ENCODE measurements at places on chromosomes 5 and 9.
A peak's percentile ranks its signal among the peaks of the same experiment; 100 is the strongest.

GRCh38 chr9:71683598-71684235, 84.6 kb downstream of the CEMIP2 start:
- DNase-seq: no peak

- DNase-seq: no peak
Observed at GRCh38 chr9:257957-258356, 43.3 kb downstream of the DOCK8 start.

DNA sequence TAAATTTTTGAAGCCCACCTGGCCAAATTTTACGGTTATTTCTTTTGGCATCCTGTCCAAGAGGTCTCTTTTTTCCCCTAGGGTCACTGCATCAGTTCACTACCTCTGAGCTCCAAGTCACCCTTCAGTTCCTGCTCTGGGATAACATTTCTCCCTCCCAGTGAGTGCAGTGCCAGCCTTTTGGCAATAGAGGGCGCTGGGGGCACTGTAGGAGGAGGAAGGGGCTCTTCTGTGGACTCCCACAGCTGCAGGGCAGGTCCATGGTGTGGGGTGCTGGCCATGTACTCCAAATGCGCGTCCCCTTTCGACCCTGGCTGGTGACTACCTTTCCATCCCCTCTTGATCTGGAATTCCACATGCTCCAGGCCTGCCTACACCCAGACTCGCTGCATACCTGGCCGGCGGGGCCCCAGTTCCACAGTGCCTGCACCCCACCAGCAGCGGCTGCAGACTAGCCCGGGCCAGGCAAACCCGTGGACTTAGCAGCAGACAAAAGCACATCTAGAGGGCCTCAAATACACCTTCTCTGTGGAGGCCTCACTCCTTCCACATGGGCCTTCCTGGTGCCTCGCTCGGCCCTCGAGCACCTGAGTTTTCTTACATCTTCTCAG, 20.3 kb upstream of the NINJ1 start:
- DNase-seq: no peak

DNA sequence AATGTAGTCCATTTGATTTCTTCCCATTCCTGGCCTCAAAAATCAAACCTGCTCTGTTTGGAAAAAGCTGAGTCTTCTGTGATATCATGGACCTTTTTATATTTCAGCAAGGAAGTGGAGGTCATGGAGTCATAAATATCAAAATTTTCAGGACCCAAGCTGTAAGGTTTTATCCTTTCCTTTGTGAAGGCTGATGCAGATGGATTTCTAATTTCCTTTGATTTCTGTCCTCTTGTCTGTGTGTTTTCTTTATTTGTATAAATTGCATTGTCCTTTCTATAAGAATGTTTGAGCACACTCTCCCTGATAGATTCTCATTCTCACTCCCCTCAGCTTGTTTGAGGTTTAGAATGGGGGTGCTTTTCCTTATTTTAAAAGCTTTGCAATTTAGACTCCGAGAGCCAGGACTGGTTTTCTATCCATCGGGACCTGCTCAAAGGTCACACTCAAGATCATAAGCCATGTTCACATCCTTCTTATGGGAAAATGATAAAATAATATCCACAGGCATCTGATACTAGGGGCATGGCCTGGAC, 127.4 kb upstream of the TMEM161B start:
- DNase-seq: no peak

DNA sequence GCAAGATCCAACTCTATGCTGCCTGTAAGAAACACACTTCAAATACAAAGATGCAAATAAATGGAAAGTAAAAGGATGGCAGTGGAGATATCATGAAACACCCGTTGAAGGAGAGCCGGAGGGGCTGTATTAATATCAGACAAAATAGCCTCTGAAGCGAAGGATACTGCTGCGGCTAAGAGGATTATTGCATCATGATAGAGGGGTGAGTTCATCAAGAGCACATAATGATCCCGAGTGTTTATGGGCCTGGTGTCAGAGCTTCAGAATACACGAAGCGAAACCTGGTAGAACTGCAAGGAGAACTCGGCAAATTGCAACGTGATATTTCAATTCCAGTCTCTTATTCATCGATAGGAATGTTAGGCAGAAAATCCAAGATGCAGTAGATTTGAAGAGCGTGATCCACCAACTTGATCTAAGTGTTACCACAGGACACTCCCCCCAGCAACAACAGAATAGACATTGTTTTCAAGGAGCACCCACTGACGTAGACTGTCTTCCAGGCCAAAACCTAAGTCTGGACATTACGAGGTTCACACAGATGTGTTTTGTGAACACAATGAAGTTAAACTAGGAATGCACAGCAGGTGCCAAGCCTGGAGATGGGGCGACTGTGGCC, 27.7 kb upstream of the QSOX2 start:
- no peak for DNase-seq

DNA sequence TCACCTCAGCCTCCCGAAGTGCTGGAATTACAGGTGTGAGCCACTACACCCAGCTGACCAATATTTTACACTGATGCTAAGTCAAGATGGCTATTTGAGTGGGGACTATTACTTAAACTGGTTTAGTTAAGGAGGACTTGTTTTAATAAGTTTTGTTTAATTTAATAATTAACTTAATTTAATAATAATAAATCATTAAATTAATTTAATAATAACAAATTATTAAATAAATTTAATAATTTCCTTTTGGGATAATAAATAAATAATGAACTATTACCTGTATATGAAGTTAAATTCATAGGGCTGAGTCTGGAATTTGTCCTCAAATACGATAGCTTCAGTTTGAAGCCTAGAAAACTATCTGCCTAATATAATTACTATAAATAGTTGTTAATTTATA, 665.1 kb upstream of the COX7C start:
- DNase-seq: no peak

DNA sequence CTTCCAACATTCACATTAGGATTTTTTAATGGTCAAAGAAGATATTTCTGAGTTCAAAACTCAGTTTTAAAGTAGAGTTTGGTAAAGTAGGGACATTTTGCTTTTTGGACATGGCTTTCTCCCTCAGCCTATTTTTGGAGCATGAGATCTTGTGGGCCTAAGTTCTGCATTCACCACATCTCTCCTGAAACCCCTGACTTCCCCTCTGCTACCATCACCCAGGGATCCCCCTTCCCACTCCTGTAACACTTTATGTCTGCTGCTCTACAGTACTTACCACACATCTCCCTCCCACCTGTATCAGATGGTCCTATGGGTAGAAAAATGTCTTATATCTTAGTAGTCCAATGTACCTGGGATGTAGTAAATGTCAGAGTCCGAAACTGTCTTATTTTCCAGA, 48.2 kb upstream of the JAK2 start:
- no peak for DNase-seq

GRCh38 chr5:115530426-115530825, 14.1 kb downstream of the FEM1C start:
- DNase-seq: peak; percentile 59

GRCh38 chr5:140270008-140270407, 32.9 kb downstream of the PFDN1 start:
- DNase-seq: no peak

DNA sequence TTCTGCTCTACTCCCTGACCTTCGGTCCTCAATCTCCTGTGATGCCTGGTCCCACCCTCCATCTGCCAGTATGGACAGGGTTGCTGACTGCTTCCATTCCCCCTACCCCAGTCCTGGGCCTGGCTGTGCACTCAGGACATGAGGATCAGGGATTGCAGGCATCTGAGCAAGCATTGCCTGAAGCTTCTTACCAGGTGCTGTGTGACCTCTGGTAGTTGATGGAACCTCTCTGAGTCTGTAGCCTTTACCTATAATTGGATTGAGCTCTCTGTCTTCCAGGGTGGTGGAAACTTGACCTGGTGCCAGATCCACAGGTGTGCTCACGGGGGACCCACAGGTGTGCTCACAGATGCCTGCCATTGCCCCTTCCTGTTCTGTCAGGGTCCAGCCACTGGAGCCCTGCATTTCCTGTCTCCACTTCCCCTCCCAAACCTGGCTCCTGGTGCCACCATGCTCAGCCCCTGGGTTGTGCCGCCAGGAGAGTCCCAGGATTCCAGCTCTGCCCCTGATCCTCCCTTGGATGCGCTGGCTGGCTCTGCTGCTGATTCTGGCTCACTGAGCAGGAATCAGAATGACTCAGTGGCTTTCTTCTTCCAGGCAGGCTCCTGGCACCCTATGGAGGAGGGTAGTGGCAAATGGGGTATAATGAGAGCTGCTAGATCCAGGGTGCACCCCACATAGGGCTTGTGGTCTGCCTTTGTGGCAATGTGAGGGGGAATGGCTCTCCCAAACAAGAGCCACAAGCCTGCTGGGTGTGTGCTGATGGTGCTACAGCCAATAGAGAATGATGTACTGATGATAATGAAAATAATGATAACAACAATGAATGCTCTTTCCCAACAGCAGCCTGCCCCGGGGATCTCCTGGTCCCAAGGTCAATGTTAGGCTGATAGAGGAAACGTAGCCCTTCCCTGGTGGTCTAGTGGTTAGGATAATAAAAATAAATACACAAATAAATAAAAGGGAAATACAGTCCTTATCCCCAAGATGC, 35.2 kb upstream of the PSD2 start:
- peak; percentile 34 for DNase-seq

DNA sequence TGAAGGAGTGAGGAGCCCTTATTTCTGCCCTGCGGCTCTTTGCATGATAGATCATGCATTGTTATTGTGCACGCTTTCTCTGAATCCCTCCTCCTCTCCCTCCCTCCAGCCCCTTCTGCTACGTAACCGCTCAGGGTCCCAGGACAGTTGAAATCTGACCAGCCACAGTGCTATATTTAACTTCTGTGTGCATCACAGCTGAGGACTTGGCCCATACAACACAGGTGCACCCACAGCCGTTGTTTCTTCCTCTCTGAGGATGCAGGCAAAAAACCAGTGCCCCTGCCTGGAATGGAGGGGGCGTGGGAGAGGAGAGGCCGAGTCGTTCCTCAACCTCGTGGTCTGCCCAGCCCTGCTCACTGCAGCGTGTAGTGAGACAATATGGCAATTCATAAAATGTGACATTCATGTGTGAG, 335.6 kb upstream of the CLINT1 start:
- no peak for DNase-seq

GRCh38 chr5:159511570-159511969, 181.3 kb upstream of the IL12B start:
- no peak for DNase-seq

DNA sequence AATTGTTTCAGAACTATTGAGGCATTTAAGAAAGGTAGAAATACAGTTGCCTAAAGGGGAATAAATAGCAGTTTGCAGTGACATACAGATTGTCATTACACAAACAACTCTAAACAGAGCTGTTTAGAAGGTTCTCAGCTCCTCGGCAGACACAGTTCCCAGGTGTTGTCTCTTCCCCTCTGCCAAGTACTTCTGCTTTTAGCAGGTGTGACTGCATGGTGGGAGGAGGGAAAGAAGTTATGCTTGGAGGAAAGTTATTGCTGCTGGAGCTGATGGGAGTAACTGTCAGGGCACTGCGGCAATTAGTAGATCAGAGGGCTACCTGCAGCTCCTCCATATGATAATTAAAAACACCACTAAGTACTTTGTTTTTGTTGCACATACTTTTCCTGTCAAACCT, 14.5 kb downstream of the EDIL3 start:
- DNase-seq: no peak

DNA sequence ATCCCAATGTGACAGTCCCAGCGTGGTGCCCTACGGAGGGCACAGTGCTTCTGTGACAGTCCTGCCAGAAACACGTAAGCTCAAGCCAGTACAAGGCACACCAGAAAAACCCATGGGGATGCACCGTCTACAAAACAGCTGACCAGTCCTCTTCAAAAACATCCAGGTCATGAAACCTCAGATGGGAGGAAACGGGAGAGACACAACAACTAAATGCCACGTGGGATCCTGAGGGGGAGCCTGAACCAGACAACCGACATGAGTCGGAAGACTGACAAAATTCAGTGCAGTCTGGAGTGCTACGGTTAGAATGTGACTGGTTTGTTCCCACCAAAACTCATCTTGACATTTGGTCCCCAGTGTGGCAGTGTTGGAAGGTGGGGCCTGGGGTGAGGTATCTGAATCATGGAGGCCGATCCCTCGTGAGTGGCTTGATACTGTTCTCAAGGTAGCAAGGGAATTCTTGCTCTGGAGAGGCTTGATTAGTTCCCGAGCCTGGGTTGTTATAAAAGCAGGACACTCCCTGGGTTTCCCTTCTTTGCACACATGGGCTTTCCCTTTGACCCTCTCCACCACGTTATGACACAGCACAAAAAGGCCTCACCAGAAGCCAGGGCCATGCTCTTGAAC, 55.4 kb downstream of the ADAMTS2 start:
- no peak for DNase-seq

GRCh38 chr5:73143716-73144115, 23.3 kb downstream of the TMEM171 start:
- no peak for DNase-seq

DNA sequence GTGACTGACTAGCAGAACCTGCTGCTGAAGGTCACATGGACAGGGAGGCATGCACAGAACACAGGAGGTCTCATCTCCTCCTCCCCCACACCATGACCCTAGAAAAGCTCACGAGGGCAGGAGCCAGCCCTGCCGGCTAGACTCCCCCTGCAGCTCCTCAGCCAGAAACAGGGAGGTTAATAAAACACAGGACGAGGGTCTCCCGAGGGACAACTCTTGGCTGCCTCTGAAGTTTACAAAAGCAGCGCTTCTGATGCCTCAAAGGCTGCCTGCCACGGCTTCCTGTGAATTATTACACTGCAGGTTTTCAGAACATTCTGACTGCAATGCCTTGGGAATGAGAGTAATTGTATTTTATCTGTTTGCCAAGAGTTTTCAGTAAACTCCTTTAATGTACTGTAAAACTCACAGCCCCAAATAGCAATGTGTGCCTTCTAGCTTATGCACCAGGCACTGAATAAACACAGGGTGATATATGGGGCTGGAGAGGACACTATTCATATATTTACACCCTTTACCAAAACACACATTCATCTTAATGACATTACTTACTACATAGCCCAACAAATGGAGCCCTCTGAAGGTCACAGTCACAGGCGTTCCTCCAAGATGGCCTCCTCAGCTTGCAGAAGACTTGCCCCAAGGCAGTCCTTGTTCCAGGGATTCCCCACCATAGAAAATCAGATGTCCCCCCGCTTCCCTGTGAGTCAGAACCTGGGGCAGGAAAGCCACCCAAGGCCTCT, 83.7 kb downstream of the C5orf15 start:
- DNase-seq: no peak

- no peak for DNase-seq
Observed at GRCh38 chr5:95554331-95554646, 488 bp downstream of the SKIC3 start.

- no peak for DNase-seq
Observed at GRCh38 chr5:178435321-178436238, 154.6 kb downstream of the COL23A1 start.

DNA sequence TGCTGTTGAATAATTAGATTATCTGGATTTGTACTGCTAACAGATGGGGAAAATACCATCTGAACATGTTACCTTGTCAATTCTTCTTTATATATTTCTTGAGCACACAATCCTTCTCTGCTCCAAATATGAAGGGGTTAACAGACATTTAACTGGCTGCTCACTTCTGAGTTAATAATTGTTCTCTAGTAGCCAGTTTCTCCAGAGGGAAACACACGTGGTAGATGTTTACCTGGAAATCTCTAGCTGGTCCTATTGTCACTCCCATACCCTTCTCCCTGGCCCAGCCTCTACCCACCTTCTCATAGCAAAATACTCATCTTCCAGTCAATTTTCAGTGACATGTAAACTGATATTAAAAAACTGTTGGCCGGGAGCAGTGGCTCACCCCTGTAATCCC, 101.5 kb upstream of the ZNF462 start:
- DNase-seq: no peak

- DNase-seq: no peak
Observed at GRCh38 chr5:62692946-62693713, 114.5 kb downstream of the LRRC70 start.
